ENCODE measurements at places on chromosomes 5 and 9.

DNA sequence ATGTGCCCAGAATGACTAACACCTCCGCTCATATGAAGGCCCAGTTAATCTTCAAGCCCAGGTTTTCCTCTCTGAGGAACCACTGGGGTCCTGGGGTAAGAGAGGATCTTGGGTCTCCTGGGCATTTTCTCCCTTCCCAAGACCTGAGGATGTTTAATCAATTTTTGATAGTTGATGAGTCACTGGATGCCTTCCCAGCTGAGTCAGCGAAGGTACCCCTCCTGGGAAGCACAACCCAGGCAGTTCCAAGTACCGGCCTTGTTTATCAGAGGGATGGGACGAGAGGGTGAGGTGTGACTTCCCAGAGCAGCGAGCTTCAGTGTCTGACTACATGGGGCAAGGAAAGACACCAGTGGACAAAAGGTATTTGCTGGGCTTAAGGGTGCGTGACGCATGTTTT is 119.6 kb upstream of the IL12B start:
- DNase-seq, result peak; percentile 51

DNA sequence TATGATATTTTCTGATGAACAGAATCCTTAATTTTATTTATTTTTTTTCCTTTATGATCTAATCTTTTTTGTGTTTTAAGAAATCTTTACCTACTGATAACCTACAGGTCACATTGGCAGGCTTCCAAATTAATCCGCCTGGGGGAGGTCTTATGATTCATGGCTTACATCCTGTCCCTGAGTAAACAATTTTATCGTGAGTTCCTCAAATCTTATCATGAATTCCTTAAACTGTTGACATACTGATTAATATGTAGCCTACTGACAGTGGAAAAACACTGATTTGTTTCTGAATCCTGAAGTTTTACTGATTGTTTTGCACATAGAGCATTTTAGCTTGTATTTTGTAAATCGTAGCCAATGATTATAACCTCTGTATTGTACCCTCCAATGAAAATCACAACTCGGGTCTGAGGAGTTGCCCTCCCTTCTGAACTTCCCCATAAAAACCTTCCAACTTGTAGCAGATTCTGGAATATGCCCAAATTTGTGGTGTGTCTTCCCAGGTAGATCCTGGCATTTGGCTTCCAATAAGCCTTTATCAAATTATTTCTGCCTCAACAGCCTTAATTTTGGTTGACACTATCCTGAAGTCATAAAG is 105.6 kb downstream of the VCAN start:
- DNase-seq, result peak; percentile 27

GRCh38 chr5:17426104-17426749 is 71.8 kb upstream of the TAF11L2 start:
- DNase-seq, result no peak

- no peak for DNase-seq
Measured at GRCh38 chr9:88927510-88927909, 63.8 kb upstream of the S1PR3 start.

DNA sequence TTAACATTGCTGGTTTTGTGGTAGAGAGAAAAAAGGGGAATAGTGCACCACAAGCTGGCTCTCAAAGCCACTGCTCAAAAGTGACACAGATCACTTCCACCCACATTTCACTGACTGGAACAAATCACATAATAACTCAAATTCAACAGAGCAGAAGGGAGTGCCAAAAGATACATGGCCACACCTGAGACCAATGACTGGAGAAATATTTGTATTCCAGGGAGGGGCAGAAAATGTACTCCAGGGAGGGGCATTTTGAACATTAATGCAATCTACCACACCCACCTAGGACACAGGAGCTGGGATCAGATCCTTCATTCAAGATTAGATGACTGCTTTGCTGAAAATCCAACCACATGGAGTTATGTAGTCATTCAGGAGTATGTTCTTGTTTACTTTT is 44.8 kb upstream of the ALDOB start:
- DNase-seq, result no peak

- no peak for DNase-seq
Measured at GRCh38 chr5:123987956-123988355, 476.0 kb downstream of the CSNK1G3 start.

GRCh38 chr5:132808866-132809265 is 4.2 kb upstream of the SOWAHA start:
- DNase-seq, result no peak

- DNase-seq, result no peak
Measured at GRCh38 chr9:112815868-112816267, 65.3 kb downstream of the SNX30 start.

- DNase-seq, result no peak
Measured at GRCh38 chr9:94779693-94780290, 53.3 kb downstream of the AOPEP start.

GRCh38 chr9:124398191-124398935 is 16.9 kb downstream of the PSMB7 start:
- no peak for DNase-seq

GRCh38 chr9:88578121-88579049 is 43.4 kb downstream of the NXNL2 start:
- peak; percentile 70 for DNase-seq

- DNase-seq, result no peak
Measured at GRCh38 chr5:59267033-59267432, 626.5 kb downstream of the PDE4D start.

GRCh38 chr5:39057734-39058133 is 16.5 kb downstream of the RICTOR start:
- no peak for DNase-seq

DNA sequence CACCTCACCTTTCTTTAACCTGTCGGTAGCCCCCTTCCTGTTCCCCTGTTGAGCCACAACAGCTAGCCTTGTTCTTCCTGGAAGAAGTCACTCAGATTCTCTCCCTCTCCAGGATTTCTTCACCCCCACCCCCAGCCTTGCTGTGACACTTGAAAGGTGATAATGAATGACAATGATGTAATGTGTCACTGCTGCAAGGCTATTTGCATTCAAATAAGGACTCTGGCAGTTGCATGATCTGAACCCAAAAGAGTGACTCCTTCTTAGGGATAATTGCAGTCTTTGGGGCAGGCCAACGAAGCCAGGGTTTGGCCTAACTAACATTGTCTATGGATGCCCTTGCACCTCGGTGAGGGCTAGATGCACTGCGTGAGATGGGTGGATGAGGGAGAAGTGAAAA is 154.4 kb upstream of the CLINT1 start:
- DNase-seq, result no peak

DNA sequence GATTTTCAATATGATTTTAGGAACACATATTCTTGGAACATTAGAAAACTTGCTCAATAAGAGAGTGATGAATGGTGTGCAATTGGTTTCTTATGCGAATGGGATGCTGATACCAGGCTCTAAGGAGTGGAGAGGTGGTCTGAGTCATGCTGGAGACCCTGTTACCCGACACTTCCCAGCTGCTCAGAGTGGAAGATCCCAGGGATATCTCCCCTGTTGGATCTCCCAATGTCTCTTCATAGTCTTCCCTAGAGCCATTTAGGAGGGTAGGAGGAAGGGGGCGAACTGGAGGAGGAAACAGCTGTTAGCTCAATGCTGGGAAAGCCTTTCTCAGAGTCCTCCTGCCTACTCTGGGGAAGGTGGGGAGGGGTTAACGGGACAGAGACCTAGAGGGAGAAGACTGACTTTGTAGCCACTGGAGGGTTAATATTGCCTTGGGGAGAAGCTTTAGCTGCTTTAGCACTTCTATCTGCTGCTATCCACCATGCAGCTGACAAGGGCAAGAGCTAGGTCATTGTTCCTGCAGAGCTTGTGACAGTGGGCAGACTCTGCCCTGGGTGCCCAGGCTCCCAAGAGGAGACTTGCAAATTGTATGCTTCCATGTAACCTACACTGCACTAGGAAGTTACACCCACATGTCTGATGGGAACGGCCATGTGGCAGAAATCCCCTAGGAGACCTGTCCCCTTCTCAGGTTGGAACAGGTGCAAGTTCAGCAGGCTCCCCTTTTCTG is 301.0 kb downstream of the GADD45G start:
- DNase-seq, result no peak

DNA sequence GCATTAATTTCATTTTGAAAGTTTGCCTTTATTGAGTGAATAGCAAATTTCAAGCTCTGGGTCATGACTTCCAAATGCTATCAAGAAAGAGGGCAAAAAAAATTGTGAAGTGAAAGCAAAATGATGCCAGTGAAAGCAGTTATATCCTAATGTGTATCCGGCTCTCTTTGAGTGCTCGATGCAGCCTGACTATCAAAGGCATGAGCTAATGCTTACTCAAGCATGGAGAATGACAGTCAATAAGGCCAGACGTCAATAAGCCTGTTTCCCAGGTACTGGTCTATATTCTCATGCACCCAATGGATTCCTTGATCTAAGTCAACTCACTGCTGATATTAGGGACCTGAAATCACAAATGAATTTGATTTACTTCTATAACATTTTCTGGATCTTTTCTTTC is 435.5 kb downstream of the CAAP1 start:
- no peak for DNase-seq

DNA sequence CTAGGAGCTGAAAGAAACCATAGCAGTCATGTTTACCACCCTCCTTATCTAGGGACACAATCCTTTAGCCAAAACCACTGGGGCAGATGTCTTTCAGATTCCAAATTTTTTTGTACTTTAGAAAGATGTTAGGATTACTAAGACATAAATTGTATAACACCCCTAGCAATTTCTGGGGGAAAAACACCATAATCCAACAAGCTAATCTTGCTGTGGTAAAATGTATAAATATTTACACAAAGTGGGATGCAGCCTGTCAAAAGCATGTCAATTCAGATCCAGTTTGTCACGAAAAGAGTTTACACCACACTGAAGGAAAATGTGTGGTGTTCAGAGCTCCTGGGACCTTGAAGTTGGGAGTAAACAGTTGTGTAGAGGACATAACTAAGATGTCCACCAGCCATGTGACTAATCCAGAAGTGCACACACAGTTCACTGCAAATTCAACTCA is 274.3 kb downstream of the ADAMTSL1 start:
- no peak for DNase-seq

GRCh38 chr5:61970218-61970617 is 335.8 kb upstream of the KIF2A start:
- DNase-seq, result no peak

DNA sequence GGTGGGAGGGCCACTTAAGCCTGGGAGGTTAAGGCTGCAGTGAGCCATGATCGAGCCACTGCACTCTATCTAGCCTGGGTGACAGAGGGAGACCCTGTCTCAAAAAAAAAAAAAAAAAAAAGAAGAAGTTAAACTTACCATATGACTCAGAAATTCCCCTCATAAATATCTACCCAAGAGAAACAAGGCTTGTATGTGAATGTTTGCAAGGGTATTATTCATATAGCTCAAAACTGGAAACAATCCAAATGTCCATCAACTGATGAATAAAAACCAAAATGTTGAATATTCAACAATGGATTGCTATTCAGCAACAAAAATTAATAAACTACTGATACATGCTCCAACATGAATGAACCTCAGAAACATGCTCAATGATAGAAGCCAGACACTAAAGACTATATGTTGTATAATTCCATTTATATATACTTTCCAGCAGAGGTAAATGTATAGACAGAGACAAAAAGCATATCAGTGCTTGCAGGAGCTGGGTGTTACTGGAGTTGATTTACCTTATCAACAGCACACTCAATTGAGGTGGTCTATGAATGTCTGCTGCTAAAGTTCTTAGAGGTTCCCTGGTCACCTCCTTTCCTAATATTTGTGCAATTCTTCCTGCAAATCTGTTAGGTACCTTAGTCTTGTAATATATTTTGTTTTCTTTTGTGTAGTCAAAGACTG is 5.3 kb upstream of the SREK1 start:
- DNase-seq, result no peak

DNA sequence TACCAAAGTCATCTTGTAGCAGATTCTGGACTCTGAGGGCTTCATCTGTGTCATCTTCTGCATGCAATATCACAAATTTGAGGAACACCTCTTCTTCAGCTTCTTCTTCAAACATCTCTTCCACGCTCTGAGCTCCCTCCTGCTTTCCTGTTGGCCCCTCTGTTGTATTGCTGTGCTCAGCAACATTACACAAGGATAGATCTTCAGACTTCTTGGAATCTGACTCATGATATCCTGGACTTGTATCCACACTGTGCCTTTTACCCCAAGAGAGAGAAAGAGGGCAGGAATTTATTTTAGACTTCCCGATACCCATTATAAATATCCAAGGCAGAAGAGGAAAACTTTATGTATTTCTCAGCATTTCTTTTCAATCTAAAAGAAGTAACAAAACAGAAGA is 21.3 kb downstream of the TICAM2 start:
- no peak for DNase-seq

- peak; percentile 8 for DNase-seq
Measured at GRCh38 chr9:135077497-135078200, 9.8 kb upstream of the OLFM1 start.

- DNase-seq, result peak; percentile 83
Measured at GRCh38 chr5:126422994-126423788, at the start of gene GRAMD2B. TSS of gene GRAMD2B (plus strand) at chr5:126423409. CDS start at chr5:126423607, 198 bp downstream.

DNA sequence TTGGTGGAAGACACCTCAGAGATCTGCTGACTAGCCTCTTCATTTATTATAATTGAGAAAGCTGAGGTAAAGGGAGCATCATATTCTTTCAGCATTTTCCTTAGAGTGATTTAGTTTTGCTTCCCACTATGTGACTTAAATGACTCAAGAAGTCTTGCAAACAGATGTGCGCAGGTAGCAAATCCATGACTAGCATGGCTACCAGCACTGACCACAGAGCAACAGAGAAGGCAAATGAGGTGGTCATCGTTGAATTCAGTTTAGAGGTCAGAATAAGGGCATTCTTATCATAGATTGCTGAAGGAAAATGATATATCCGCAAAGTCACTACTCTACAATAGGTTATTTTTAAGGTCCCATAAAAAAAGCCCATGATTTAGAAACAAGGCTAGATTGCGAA is 162.2 kb downstream of the PIK3R1 start:
- DNase-seq, result no peak

- no peak for DNase-seq
Measured at GRCh38 chr9:115135821-115136778, 18.1 kb upstream of the TNC start.

- DNase-seq, result no peak
Measured at GRCh38 chr9:2302606-2303005, 287.5 kb downstream of the SMARCA2 start.

DNA sequence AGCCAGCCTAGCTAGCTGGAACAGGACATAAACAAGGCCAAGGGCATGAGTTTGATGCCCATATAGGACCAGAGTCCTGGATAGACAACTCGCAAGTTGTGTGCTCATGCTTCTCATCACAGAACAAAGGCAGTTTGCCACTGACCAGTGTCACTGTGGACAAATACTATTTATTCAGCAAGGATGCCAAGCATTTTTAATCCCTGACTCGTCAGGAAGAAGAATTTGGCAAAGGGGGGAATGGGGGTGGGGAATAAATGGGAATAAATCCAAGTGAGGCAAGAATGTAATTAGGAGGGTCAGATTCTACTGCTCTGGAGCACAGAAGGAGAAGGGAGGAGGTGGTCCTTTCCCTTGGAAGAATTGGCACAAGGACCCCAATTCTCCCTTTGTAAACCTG is 46.8 kb upstream of the ANKRD55 start:
- peak; percentile 86 for DNase-seq

GRCh38 chr9:83622939-83623678 is at the start of gene IDNK:
TSS of gene IDNK (plus strand) at chr9:83623143. CDS start at chr9:83623172, 29 bp downstream.
- peak; percentile 70 for DNase-seq

GRCh38 chr5:141680751-141681201 is 1.3 kb downstream of the ARAP3 start:
- DNase-seq, result no peak

Data from ACHN (cell line).